ENCODE measurements at places on chromosomes 16 and 17.
A peak's percentile ranks its signal among the peaks of the same experiment; 100 is the strongest.

DNA sequence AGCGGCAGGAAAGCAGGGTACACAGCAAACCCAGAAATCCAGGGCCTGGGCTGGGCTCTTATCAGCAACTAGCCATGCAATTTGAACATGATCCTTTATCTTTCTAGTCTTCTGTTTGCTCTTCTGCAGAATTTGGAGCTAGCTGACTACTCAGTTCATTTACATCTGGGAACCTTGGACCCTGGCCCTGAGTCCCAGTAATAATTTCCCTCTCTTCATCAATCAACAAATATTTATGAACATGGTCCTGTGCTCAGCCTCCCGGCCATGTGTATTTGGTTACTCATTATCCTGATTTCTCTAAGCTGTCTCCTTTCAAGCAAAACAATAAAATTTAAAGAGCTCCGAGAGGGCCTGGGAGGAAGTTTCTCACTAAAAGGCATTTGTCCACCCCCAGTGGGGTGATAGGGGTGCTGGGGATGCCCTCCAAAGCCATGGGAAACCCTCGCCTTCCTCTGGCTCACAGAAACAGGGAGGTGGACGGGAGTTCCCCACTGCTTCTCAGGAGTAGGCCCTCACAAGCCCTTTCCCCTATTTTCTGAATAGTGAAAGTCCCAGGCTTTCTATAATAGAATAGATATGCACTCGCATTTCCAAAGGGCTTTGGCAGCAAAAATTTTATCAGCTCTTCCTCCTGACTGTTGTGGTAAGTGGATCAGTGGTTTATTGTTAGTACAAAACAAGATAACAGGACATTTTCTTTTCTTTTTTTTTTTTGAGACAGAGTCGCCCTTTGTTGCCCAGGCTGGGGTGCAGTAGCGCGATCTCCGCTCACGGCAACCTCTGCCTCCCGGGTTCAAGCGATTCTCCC is 6.9 kb upstream of the WDR59 start:
- no peak for DNase-seq

- DNase-seq = peak; percentile 85
These were observed 178.7 kb downstream of the SEC14L1 start for GRCh38 chr17:77319211-77320043.

- DNase-seq = no peak
These were observed 15.4 kb downstream of the C17orf78 start for GRCh38 chr17:37391146-37391545.

- no peak for DNase-seq
These were observed 444.6 kb downstream of the MAF start for GRCh38 chr16:79155904-79156303.

All from AG20443 (cell line).